ENCODE measurements at places on chromosomes 12 and 14.

GRCh38 chr14:95815226-95815690 is 61.4 kb upstream of the TUNAR start:
- DNase-seq = no peak

GRCh38 chr12:101908395-101908794 is 31.0 kb downstream of the DRAM1 start:
- DNase-seq = no peak

GRCh38 chr14:54366736-54367735 is 29.8 kb upstream of the CDKN3 start:
- no peak for DNase-seq

- DNase-seq = no peak
These were observed 118.3 kb downstream of the CCER1 start for GRCh38 chr12:90836689-90837088.

GRCh38 chr14:96281486-96281885 is 25.5 kb downstream of the BDKRB1 start:
- DNase-seq = no peak

- DNase-seq = no peak
These were observed 3.2 kb upstream of the MGST1 start for GRCh38 chr12:16344269-16344668.

DNA sequence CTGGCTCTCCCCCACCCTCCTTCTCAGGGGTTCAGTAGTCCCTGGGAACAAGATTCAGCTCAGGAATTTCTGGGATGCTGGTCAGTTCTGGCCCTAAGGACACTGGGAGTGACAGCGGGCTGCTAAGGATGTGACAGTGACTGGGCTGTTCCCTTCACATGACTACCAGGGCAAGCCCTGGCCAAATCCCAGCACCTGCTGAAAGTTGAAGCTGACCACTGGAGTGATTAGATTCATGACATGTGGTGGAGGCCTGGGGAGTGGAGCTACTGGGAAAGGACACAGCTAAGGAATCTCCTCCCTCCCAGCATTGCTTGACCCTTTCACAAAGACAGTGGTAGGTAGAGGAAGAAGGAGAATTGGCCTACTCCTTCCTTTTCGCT is 204.9 kb downstream of the DAD1 start:
- no peak for DNase-seq

DNA sequence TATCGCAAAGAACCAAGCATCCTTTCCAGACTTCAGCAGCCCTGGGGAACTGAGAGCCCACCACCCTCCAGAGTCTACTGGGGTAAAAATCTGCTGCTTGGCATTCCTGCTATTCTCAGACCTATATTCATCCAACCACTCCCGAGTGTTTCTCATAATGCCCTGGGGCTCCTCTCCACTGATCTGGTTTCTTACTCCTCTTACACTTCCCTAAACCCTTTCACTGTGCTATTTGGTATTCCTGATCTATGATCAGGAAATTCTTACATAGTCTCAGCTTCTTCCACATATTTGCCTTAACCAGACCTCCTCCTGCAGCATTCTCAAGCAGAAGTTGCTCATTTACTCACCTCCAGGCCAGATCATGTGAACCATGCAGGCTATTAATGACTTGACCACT is 82.4 kb downstream of the SYT10 start:
- DNase-seq = no peak

GRCh38 chr12:114982760-114983159 is 298.8 kb upstream of the TBX3 start:
- no peak for DNase-seq

DNA sequence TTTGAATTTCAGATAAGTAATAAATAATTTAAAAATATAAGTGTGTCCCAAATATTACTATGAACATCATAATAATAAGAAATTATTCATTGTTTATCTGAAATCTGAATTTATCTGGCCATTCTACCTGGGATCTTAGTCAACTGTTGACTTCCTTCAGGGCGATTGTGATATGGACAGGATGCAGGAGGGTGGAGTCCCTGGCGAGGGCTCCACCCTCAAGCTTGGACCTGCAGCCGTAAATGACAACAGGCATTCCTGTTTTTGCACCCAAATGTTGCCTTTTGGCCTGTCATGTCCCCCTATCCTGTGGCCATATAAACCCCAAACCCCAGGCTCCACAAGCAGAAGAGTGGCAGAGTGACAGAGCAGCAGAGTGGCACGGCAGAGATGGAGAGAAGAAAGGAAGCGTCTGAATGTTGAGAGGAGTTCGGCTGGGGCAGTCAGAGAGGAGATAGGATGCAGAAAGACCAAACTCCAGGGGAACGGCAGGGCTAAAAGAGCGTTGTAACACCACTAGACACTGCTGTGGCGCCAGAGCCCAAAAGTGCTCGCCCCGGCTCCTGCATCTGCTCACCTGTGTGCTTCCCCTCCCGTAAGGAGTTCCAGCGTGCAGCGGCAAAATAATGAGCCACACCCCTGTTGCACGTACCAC is 39.4 kb upstream of the FUT8 start:
- no peak for DNase-seq

- no peak for DNase-seq
These were observed 15.0 kb downstream of the GXYLT1 start for GRCh38 chr12:42129595-42130204.

GRCh38 chr12:11764837-11765236 is 115.4 kb downstream of the ETV6 start:
- DNase-seq = no peak

DNA sequence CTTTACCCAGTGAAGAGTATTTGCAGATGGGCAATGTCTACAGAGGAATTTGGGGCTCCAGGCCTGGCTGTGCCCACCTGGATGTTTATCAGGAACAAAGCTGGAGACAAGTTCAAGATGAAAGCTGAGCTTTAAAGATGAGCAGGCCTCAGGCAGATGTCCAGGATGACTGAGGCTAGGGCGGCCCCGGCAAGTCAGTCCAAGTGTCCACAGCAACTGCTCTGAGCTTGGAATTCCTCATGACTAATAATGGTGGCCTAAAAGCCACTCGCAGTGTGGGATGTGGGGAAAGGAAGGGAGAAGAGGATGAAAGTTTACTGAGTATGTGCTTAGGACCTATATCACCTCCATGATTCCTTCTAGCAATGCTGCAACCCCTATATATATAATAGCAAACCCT is 128.2 kb upstream of the NOS1 start:
- DNase-seq = no peak

- no peak for DNase-seq
These were observed 194.7 kb upstream of the RTL1 start for GRCh38 chr14:101098177-101098576.

DNA sequence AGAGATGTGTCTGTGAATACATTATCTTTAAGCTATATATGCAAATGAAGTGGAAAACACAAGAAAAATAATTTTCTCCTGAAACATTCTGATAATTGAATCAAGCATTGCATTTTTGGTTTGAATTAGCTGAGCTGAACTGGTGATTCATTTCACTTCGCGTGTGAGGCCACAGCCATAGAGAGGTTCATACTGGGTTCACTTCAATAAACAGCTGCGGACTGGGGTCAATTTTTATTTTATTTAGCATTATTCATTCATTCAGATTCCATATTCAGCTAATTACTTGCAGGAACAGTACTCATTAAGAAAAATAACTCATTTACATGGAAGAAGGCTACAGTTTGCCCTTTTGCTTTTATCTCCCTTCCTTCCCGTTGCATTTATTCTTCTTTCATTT is 195.2 kb upstream of the LRIG3 start:
- DNase-seq = no peak

- DNase-seq = no peak
These were observed 8.3 kb downstream of the MEG3 start for GRCh38 chr14:100834082-100834793.

DNA sequence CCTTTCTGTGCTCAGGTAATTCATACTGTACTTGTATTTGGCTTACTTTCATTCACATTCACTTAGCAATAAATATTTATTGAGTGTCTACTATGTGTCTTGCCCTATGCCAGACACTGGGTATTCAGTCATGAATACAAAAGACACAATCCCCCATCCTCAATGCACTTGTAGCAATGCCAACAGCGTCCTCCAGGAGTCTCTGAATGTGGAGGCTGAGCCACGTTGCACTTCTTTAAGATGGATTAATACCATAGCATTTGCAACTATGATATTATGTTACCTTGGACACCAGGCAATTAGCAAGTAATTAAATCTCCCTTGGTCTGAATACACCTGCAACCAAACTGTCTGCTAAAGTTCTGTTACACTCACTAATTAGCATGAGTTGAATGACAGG is 58.8 kb downstream of the OTX2 start:
- DNase-seq = no peak

DNA sequence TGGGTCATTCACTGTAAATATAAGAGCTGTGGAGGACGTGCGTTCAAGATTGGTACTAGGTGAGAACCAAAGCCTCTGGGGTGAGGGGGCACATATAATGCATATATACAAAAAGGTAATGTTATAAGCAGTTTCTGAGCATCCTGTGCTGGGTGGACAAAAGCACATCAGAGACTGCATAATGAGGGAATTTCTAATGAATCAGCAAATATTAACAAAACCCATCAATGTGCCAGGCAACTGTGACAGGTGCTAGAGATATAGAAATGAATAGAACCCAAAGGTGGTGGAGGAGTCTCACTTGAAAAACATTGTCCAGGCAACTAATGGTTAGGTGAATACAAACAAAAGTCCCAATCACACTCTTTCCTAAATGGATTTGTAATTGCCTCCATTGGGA is 74.7 kb downstream of the GPR65 start:
- DNase-seq = no peak

DNA sequence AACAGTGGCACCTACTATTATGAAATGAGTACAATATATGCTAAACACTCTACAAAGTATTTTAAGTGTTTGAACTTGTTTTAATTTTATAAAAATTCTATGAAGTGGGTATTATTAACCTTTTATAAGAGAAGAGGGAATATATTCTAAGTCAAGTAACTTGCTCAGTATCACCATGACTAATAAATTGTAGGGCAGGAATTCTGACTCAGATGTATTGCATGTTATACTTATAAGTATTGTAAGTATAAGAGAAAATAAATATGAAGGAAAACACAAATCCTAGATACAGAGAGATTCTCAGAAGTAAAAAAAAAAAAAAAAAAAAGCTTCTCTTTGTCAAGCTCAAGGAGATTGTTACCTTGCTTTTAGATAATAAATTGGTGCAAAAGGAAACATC is 893.2 kb downstream of the SLC16A7 start:
- no peak for DNase-seq

DNA sequence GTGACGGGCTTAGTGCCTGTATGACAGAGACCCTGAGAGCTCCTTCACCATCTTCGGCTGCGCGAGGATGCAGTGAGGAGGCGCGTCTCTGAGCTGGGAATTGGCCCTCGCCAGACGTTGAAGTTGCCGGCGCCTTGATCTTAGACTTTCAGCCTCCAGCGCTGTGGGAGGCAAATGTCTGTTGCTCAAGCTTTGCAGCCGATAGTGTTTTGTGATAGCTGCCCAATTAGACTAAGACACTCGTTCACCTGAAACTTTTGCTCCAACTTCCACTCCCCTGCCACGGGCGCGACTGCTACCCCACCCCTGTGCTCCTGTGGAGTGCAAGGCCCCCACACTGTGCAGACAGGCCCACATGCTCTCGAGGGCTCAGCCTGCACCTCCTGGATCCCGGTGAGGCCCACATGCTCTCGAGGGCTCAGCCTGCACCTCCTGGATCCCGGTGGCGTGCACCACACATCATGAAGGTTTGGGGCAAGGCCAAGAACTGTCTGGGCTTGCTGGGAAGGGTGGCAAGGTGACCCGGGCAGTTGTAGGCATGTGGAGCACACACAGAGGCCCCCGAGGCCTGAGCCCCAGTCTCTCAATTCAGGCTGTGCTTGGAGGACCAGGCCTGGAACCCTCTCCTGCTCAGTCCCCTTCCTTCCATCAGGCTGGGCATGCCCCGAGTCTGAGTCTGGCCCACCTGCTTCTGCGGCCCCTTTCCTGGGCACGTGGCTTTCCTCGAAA is 324.6 kb downstream of the TMEM121 start:
- DNase-seq = peak; percentile 42

GRCh38 chr12:26702741-26703140 is 130.3 kb downstream of the ITPR2 start:
- no peak for DNase-seq

- DNase-seq = no peak
These were observed 4.0 kb downstream of the EGLN3 start for GRCh38 chr14:33946679-33947476.
